Breast epithelium (tissue), 4 donors: ENCODE measurements at places on chromosomes 4 and X.

DNA sequence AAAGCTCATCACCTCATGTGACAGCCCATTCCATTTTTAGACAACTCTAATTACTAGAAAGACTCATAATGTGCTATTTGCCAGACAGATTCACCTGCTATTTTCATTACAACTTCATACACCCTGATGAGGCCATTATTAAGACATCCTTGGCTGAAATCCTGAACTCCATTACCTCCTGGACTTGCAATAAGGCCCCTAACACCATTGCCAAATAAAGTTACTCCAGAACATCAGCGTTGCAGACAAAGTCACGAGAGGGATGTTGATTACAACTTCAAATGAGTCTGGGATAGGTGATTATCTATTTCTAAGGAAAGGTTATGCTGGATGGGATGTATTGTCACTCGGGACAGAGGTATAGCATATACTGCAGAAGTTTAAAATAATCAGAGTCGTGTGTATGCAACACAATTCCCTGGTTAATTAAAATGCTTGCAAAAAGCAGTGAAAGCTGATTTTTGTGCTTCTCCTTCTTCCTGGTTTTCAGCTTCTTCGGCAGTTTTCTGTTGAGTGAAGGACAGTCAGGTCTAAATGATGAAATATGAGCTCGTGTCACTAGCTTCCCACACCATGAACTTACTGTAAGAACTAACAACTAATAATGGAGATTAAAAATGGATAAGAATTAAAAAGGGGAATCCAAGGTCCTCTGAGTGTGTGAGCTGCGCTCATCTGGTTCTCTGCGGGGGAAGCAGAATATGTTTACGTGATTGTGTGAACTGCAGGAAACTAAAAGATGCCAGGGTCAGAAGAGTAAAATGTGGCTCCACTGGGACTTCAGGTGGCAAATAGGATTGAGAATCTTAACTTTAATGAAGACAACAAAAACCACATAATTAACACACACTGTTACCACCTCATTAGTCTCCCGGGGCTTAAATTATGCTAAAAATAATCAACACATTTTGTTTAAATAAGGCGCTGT is 17.6 kb upstream of the SOD3 start:
- no peak for DNase-seq

GRCh38 chrX:129071390-129071789 is 451.9 kb downstream of the SMARCA1 start:
- DNase-seq, result no peak

GRCh38 chr4:103008875-103009729 is 10.4 kb downstream of the SLC9B1 start:
- DNase-seq, result no peak

DNA sequence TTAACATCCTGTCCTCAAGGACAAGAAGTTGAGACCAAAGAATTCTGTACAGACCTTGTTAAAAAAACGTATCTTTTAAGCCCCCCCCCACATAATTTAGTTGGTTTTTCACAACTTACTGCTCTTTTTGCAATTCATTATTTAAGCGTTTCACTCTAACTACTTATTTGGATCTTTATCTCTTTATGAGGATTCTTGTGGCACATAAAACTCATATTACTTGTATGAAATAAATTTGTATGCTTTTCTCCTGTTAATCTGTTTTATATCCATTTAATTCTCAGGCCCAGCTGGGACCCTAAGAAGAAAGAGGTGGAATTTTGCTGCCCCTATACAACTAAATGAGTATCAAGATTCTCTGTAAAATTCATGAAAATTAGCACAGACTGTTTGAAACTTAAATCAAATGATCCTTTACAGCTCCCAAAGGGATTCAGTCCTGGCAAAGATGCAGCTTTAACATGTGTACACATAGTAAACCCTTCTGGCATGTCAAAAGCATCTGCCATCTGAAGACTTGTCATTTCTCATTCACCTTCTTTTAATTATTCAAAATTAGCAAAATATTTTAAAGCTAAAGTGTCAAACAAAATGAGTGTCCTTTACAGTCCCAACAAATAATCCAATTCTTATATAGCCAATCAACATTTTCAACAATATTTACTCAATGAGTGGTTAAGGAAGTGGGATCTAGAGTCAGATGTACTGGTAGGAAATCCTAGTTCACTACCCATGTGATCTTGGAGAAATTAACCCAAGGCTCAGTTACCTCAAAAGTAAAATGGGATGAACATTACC is 17.7 kb downstream of the ARAP2 start:
- DNase-seq, result no peak

DNA sequence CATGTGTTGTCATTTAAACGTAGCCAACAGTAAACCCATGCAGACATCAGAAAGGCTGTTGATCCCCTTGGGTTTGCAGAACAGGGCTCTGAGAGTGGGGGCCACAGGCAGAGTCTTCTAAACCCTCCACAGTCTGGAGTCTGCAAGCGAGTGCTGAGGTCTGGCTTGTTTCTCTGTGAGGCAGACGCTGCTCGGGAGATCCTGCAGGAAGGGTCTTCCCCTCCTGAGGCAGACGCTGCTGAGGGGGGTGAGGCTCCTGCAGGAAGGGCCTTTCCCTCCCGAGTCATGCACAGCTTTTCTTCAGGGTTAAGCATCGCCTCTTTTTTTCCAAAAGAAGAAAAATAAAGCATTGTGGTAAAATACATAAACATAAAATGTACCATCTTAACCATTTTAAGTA is 17.1 kb upstream of the PDE6B start:
- no peak for DNase-seq

DNA sequence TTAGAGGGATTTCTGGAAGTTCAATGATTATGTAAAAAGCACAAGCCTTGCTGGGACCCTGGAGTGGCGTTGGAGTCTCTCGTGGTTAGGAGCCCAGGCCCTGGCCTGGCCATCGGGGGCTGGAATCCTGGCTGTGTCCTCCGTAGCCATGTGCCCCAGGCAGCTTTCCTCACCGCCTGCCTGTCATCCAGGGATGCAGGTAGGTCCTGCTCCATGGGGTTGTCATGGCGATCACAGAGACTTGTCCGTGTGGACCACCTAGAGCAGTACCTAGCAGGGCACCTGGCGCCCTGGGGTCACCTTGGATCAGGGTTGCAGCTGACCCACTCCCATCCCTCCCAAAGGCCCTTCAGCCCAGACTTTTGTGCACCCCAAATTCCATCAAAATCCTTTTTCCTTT is 30.2 kb upstream of the WFS1 start:
- DNase-seq, result peak; percentile 25
